ENCODE measurements at places on chromosomes 1 and 21.

DNA sequence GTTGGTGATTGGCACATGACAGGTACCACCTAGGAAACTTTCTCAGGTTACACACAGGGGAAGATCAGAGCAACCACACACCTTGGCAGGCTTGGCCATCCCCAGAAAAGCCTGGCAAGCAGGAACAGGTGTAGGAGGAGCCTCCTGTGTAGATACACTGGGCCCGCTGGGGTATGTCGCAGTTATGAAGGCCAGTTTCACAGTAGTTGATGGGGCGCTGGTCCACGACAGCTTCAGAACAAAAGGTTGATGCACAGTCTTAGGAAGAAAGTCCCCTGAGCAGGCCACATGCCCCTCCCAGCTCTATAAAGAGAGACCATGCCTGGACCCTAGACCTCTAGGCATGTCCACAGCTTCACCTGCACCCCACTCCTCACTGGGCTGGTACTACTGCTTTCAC is 51.6 kb downstream of the NID1 start:
- no peak for DNase-seq

DNA sequence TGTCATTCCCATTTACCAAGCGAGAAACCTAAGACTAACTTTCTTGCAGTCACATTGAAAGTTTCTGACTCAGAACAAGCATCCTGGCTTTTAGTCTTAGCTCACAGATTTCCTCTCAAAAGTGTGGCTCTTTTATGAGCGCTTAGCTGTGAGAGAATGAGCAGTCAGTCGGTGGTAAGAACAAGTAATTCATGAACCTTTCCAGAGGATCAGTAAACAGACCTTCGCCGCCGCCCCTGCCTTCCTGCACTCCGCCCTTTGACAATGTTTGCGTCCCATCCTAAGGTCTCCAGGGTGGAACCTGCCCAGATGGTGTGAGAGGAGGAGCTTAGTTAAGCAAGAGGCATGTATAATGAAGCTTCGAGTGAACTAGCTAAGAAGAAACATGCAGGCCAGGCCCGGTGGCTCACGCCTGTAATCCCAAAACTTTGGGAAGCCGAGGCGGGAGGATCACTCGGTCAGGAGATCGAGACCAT is 142.4 kb downstream of the GLUL start:
- no peak for DNase-seq

DNA sequence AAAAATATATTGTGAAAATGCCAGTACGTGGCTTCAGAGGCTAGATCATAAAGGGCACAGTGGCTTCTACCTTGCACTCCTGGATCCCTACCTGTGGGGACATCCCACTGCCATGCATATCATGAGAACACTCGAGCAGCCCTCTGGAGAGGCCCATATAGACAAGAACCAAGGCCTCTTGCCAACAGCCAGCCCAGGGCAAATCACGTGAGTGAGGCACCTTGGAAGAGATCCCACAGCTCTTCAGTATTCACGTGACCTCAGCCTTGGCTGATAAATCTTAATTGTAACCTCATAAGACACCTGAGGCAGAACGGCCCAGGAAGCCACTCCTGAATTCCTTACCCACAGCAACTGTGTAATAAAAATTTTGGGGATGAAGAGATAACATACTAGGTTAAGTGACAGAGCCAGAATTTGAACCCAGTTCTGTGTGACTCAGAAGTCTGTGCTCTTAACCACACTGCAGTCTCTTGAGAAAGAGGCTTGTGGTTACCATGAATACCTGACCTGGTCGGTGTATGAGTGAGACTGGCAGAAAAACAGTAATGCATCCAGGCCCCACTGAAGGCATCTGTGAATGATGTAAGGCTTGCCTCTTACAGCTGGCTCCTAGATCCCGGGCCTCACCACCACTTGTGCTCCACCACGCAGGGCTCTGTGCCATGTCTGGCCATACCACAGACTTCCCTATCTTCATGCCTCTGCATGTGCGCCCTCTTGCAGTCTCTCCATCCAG is 6.9 kb upstream of the A3GALT2 start:
- DNase-seq = peak; percentile 85

DNA sequence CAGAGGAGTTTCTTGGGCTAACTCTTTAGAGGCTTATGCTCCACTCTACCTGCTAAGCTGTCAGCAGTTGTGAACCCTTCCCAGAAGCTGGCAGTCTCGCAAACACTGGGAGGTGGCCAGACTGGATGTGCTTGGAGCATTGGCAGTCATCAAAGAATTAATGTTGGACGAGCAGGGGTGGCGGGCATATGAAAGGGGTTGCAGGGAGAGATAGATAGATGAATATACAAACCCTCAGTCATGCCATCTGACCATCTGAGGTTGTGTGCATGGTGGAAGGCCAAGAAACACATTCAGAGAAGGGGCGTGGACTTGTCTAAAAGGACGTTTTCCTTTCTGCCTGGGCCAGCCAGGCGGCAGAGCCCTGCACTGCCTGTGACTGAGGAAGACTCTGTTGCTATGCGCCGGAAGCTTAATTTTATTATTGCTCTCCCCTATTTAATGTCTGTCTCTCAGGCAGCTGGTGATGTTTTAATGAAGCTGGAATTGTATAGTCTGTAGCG is 164.4 kb downstream of the PBX1 start:
- DNase-seq = no peak

- DNase-seq = no peak
These were observed 27.1 kb downstream of the FAM20B start for GRCh38 chr1:179052776-179053175.

DNA sequence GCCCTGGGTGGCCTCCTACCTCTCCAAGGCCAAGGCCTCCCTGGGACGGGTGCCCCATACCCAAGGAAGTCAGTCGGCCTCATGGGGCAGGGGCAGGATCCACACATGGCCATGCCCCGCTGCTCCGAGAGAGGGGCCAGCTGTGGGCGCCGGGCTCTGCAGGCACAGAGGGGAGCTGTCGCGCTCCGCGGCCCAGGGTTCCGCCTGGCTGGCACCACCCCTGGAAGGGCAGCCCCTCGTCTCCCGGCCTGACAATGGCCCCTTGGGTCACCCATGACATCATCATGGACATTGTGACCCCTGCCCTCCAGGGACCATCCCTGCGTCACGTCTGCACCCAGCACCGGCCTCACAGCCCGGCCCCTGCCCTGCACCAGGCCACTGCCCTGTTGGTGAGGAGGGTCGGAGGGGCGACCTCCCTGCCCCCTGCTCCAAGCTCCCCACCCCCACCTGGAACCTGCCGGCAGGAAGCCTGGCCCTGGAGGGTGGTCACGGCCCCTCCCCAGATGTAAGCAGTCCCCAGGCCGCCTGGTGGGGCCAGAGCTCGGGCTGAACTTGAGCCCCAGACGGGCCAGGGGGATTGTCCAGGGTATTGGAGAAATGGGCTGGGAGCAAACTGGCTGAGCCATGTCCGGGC is 5.8 kb downstream of the TTLL10 start:
- DNase-seq = no peak

GRCh38 chr1:25959611-25960010 is 38.3 kb downstream of the PAFAH2 start:
- no peak for DNase-seq

DNA sequence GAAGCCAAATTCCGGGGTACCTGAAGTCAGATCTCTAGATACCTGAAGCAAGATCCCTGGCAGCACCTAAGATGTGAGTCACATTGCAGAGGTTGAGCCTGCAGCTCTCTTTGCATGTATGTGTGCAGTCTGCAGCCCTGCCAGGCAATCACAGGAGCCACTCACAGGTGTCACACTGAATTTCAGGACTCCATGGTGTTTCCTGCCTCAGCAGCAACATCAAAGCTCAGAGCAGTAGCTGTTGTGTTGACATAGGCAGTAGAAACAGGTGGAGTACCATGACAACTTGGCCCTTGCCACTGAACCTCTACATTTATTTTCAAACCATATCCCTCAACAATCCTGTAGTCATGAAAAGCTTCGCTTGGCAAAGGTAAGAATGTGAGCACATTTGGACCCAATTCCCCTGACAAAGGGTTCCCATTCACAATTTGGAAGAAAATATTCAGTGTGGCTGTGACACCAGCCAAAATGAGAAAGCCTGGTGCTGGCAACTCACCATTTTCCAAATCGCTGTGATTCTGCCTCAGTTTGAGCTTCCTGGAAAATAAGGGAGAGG is 419.8 kb upstream of the NFIA start:
- no peak for DNase-seq

- DNase-seq = no peak
These were observed 183.9 kb upstream of the SGIP1 start for GRCh38 chr1:66350001-66350547.

DNA sequence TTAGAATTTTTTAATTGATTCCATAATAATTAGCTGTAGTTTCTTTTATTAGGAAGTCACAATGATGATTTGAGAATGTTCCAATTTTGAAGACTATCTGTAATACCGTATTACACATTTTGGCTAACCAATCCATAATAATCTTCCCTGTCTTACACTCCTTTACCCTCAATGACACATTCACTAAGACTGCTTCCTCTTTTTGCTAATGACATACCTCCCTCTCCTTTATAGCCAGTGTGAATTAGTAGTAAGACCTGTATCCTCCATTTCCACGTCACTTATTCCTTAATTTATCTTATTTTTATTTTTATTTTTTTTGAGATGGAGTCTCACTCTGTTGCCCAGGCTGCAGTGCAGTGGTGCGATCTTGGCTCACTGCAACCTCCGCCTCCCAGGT is 10.1 kb downstream of the KDM1A start:
- DNase-seq = no peak

GRCh38 chr1:48940962-48941732 is 164.5 kb upstream of the BEND5 start:
- DNase-seq = no peak

- no peak for DNase-seq
These were observed 133.6 kb upstream of the HMCN1 start for GRCh38 chr1:185600641-185601040.

DNA sequence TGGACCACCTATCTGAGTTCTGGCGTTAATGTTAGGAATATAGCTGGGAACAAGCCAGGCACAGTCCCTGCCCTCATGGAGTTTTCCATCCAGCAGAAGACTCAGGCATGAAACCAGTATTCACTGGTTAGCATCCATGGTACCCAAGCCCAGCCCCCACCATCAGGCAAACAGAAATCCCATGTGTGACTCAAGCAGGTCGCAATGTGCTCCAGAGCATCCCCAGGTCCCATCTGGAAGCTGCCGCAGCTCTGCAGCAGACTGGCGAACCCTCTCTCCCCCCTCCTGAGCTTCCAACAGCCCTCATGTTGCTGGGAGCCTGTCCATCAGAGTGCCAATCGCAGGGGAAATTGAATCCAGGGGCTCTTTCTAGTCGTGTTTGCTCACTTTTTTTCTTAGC is 174.2 kb downstream of the RRAGC start:
- DNase-seq = no peak

DNA sequence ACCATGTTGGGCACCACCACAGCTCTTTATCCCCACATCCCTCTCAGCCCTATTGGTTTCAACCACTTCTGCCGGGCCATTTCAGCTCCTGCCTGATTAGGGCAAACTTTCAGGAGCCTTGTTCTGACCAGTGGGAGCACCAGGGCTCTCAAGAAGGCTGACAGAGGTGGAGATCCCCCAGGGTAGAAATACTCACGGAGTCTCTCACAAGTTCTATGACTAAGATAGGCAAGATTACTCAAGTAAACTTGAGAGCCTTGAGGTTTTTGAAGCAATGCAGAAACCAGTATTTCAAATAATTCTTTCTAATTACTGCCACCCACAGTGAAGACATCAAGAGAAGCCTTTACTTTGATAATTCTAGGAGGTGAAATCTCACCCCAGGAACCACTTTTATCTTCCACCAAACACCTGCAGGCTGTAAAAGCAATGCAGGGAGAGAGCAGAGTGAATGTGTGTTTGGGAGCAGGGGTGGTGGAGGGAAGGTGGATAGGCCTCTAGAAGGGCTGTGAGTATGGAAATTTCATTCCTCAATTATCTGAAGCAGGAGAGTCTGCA is 6.6 kb upstream of the PTCH2 start:
- no peak for DNase-seq

All from kidney epithelial cell (primary cell).